ENCODE measurements at places on chromosomes 13 and 19.
A peak's percentile ranks its signal among the peaks of the same experiment; 100 is the strongest.

- DNase-seq: no peak
These were observed 256.1 kb upstream of the MAB21L1 start for GRCh38 chr13:35732565-35732964.

DNA sequence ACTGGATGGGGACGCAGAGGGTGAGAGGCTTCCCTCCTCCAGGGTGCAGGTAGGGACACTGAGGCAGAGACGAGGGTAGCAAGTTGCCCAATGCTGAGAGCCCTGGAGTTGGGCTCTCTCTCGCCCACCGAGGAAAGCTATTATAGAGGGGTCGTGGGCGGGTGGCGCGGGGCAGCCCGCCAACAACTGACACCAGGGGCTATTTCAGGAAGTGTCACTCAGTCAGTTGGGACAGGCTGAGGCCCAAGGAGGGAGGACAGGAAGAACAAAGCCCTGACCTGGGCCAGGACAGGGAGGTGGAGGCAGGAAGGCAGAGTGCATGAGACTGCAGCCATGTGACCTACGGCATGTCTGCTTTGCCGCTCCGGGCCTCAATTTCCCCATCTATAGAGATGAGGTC lies 29.9 kb downstream of the TINCR start:
- no peak for DNase-seq

GRCh38 chr19:39679791-39680168 lies 24.1 kb downstream of the LGALS16 start:
- no peak for DNase-seq

- no peak for DNase-seq
These were observed 70.3 kb downstream of the FNDC3A start for GRCh38 chr13:49046002-49046401.

DNA sequence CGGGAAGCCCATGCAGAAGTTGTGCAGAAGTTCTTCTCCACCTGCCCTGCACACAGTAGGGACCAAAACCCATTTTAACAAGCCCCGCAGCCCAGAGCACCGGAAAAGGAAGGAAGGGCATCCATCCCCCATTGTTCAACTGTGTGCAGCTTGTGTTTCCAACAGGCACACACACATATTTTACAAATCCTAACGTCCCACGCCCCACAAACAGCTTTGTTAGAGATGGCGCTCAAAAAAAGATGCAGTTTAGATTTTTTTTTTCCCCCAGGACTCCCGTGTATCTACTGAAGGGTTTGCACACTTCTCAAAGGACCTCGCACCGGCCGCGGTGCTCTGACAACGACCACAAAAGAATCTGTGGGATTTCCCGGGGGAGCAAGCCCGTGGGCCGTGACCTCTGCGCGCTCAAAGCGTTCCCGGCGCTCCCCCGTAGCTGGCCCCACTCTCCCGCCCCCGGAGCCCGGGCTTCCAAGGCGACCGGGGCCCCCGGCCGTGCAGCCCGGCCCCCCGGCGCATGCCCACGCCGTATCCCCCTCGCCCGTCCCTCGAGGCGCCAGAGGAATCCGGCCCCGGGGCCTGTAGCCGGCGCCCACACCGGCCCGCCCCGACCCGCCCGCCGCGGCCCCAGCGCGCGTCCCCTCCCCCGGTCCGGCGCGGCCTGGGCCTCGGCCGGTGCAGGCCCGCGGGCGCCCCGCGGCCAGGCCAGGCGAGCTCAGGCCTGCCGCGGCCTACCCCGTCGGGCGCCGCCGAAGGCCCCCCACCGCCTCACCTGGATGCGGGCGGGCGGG lies 523 bp downstream of the ELAVL1 start:
- DNase-seq: peak; percentile 71

DNA sequence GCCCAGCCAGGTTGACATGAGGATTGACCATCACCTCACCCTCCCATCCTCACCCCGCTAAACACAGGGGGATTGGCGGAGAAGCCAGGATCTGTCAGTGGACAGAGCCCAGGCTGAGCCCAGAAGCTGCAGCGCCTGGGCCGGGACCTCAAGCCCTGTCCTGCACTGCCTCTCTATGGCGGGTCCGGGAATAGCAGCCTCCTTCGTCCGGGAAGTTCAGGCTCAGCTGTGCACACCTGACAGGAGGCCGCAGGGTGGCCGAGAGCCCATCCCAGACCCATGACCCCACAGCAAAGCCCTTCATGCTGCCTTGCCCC lies 67.8 kb downstream of the SPACA7 start:
- DNase-seq: peak; percentile 82

DNA sequence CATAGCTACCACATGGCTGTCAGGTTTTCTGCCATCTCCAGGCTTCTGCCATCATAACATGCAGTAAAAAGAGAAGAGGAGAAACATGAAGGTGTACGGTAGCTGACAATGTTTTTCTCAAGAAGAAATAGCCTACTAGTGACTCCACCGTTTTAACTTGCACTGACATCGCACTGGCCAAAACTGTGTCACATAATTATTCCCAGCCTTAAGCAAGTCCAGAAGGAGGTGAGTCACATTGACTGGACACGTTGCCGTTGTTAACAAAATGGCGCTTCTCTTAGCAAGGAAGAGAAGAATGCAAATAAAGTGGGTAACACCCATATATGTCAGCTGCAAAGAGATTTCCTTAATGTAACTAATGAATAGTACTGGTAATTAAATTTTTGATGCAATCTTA lies 810.4 kb upstream of the SLC10A2 start:
- DNase-seq: no peak

GRCh38 chr19:29804493-29804892 lies 7.3 kb upstream of the CCNE1 start:
- no peak for DNase-seq

DNA sequence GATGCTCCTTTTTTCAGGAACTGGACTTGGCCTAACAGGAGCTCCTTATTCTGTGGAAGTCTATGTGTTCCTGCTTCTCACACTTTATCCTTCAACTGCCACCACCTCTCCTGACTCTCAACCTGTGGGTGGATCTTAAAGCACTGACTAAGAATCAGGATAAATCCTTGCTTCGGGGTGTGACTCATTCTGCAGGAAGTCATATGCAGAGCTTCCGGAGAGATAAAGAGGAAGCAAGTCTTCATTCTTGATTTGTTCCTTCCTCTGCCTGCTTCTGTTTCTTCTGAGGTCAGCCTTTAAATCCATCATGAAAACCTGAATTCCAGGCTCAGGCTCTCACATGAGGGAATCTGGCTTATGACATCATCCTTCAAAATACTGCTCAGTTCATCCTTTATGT lies 137.1 kb upstream of the ATXN8OS start:
- DNase-seq: no peak

DNA sequence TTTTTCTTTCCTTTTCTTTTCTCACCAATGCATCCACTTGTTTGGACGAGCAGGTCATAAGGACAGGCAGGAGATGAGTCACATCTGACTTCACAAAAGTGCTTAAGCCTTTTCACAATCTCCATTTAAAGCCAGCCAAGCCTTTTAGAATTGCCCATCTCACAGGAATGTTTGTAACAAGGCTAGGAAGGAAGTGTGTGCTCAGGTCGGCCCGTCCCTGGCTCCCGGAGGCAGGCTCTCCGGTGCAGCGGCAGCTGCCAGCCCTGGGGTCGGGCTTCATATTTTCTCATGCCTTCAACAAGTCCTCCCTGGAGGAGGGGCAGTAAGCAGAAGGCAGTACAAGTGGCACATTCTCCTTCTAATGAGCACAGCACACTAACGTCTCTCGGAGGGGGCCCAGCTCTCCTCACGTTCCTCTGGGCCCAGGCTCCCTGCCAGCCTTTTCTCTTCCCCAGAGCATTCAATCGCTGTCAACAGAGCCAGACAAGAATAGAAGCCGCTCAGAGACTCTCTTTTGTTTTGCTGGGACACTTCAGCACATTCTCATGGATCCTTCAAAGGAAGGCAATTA lies 180.5 kb downstream of the COL4A1 start:
- no peak for DNase-seq

DNA sequence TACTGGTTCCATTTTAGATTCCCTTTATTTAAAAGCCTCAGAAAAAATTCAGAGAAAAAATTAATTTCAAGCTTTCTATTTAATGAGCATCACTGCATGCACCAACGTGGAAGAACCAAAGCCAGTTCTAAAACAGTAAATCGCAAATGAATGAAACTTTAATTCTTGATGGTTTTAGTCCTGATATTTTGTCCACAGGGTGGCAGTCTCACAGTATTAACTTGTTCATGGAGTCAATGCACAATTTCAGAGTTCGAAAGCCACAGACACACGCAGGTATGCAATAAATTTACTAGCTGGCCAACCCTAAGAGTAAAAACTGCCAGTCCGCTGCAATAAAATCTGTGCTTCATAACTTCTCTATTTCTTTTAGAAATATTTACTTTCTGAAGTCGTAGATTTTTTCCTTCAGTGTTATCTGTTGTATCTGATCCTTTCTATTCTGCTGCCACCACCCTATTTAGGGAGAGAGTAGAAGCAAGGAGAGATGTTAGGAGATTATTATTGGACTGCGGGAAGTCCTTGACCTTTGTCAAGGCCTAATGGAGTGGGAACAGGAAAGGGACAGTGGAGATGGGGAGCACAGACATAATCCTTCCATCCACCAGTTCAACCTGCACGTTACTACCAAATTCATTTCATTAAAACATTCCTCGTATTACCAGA lies 7.0 kb upstream of the WBP4 start:
- no peak for DNase-seq

DNA sequence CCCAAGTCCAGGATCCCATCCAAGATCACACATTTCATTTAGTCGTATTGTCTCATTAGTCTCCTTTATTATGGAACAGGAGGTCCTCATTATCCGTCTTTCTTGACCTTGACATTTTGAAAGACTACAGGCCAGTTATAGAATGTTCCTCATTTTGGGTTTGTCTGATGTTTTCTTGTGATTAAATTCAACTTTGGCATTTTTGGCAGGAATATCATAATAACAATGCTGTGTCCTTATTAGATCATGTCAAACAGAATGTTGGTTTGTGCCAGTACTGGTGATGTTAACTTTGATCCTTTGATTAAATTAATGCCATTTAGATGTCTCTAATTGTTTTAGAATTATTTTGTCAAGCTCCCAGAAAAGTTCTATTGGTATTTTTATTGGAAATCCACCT lies 106.5 kb upstream of the FRY start:
- DNase-seq: no peak

Data from upper lobe of right lung (tissue), 1 donor.